ENCODE measurements at places on chromosomes 16 and 17.

GRCh38 chr16:77986011-77986740 is 36.2 kb upstream of the CLEC3A start:
- DNase-seq: no peak

- DNase-seq: no peak
These were observed 14.6 kb upstream of the ETV4 start for GRCh38 chr17:43560461-43561427.

- DNase-seq: no peak
These were observed 38.2 kb downstream of the PSME3IP1 start for GRCh38 chr16:57147381-57148221.

- no peak for DNase-seq
These were observed 26.1 kb upstream of the MLKL start for GRCh38 chr16:74726716-74727115.

GRCh38 chr16:11175106-11175786 is 80.8 kb downstream of the SOCS1 start:
- no peak for DNase-seq

- DNase-seq: no peak
These were observed 63.3 kb downstream of the KSR1 start for GRCh38 chr17:27519550-27519949.

- DNase-seq: no peak
These were observed 37.9 kb upstream of the NDRG4 start for GRCh38 chr16:58462089-58462488.

- DNase-seq: peak; percentile 9
These were observed 24.0 kb upstream of the VPS4A start for GRCh38 chr16:69286941-69287713.

GRCh38 chr17:78415821-78416711 is 37.6 kb downstream of the PGS1 start:
- no peak for DNase-seq

- no peak for DNase-seq
These were observed 12.8 kb upstream of the CNEP1R1 start for GRCh38 chr16:50012182-50012581.

- DNase-seq: no peak
These were observed 89.5 kb downstream of the MARF1 start for GRCh38 chr16:15553313-15554088.

DNA sequence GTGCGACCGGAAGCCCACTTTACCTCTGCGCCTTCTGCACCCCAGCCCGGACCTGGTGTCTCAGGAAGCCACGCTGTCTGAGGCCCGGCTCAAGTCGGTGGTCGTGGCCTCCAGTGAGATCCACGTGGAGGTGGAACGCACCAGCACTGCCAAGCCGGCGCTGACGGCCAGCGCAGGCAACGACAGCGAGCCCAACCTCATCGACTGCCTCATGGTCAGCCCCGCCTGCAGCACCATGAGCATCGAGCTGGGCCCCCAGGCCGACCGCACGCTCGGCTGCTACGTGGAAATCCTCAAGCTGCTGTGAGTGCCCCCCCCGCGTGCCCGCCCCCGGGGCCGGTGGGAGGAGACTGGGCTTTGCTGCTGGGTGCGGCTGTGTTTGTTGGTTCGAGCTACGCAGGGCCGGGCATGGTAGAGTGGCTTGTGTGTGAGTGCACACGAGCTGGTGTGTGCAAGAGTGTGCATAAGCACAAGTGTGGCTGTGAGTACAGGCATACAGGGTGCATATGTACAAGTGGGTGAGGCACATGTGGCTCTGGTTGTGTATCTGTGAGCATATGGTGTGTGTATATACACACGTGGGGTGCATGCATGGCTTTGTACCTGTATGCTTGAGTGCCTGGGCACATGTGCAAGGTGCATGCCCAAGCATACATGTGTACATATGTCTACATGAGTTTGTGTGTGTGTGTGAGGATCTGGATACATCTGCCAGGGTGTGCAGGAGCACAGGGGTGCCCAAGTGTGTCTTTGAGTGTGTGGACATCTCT is 100.6 kb upstream of the PLCG2 start:
- DNase-seq: no peak

- no peak for DNase-seq
These were observed 178.9 kb downstream of the TMEM132E start for GRCh38 chr17:34758316-34758715.

- no peak for DNase-seq
These were observed 7.2 kb downstream of the EFCAB5 start for GRCh38 chr17:29948448-29949215.

DNA sequence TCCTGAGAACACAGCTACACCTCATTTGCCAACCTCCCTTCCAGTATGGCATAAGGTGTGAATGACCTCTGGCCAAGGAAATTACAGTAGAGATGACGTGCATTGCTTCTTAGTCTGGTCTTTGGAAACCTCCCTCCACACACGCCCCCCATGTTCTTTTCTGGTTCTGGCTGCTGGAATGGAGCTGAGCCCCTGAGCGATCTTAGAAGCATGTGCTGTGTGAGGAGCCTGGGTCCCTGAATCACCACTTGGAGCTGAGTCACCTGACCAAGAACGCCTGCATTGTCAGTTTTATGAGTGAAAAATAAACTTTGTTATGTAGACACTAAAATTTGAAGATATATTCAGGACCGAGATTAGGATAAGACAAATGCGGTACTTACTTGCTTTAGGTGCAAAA is 51.4 kb downstream of the HS3ST3A1 start:
- no peak for DNase-seq

DNA sequence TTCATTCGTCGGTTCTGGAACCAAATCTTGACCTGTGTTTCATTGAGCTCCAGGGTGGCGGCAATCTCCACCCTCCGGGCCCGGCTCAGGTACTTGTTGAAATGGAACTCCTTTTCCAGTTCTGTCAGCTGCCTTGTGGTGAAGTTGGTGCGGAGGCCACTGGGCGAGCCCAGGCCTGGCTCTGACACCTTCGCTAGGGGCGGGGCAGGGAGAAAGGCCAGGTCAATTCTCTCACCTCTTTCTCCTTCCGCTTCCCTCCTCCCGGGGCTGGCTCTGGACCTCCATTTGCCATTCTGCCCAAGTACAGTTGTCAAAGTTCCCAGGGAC is 1.2 kb downstream of the HOXB1 start:
- no peak for DNase-seq

GRCh38 chr16:60091071-60091470 is 1357.0 kb upstream of the GOT2 start:
- no peak for DNase-seq

DNA sequence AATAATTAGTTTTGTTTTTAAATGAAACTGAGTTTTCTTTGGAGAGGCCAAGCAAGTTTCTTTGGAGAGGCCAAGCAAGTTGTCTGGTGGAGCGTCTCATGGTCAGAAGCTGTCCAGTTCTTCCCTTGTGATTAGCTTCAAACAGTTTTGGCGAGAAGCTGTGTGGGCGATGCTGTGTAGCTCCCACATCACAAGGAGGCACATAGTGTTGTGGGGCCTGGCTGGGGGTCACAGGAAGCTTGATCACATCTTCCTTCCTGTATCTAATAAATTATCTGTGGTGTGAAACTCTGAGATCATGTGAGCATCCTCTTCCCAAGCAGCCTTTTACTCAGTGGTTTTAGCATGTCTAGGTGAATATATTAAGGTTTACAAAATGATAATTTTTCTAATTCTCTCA is 33.9 kb downstream of the SPECC1 start:
- DNase-seq: no peak

DNA sequence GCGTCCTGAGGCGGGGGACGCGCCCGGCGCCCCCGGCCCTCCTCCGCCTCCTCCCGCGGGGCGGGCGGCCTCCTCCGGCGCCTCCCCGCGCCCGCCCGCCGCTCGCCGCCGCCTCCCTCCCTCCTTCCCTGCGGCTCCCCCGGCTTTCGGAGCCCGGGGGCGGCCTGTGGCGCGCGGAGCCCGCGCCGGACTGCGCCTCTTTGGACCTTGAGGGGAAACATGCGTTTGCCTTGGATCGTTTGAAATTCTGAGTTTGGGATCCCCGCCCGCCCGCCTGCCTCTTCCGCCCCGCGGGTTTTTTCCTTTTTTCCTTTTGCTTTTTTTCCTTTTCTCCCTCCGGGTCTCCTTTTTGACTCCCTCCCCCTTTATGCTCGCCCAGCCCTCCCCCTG is 390 bp downstream of the ZNRF1 start:
- DNase-seq: no peak

DNA sequence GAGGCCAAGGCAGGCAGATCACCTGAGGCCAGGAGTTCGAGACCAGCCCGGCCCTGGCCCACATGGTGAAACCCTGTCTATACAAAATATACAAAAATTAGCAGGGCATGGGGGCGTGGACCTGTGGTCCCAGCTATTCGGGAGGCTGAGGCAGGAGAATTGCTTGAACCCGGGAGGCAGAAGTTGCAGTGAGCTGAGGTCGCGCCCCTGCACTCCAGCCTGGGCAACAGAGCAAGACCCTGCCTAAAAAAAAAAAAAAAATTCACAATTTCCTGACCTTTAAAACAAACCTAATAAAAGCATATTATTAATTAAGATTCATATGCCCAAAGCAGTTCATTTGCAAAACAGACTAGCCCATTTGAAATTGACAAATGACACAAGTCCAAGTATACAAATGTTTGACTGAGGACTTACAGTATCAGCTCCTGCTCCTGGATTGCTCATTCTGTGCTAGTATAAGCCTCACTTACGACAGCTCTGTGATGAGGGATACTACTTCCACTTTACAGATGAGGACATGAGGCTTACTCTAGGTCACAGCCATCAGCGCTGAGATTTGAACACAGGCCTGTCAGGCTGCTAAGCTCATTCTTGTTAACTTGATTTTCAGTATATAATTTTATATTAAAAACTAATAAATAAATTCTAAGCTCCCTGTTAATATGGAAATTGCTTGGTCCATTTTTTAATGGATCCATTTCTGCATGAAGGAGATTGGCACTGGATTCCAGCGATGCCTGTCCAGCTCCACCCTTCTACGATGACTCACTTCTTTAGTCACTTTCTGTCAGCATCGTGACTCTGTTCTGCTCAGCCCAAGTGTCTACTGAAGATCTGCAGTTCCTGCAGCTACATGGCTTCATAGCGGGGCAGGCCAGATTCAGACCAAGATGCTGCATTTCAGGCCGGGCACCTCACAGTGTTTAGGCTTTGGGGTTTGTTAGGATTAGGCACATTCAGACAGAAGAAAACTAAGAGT is 88.2 kb downstream of the WDR59 start:
- DNase-seq: no peak

DNA sequence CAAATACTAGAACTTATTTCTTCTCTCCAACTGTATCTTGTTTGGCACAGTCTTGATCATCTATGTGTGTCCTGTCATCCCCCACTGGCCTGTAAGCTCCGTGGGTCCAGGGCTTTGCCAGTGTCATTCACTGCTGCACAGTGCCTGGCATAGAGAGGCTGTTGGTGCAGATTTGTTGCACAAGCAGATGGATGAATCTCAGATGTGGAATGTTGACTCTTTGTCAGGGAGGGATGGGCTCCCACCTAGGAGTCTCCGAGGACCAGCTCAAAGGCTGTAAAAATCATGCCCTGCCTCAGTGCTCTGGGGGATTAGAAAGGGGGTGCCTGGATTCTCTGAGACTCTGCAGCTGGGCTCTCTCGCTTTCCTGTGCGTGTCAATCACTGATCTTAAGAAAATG is 60.6 kb downstream of the RAB11FIP4 start:
- no peak for DNase-seq

GRCh38 chr16:54947616-54948015 is 17.0 kb downstream of the IRX5 start:
- DNase-seq: no peak

- no peak for DNase-seq
These were observed 23.4 kb downstream of the MAPK8IP3 start for GRCh38 chr16:1729445-1729844.

GRCh38 chr17:73548620-73549311 is 95.5 kb downstream of the SDK2 start:
- DNase-seq: no peak

GRCh38 chr16:10080051-10080772 is 102.0 kb downstream of the GRIN2A start:
- DNase-seq: no peak

GRCh38 chr17:66537502-66537901 is 235.1 kb downstream of the PRKCA start:
- DNase-seq: no peak

DNA sequence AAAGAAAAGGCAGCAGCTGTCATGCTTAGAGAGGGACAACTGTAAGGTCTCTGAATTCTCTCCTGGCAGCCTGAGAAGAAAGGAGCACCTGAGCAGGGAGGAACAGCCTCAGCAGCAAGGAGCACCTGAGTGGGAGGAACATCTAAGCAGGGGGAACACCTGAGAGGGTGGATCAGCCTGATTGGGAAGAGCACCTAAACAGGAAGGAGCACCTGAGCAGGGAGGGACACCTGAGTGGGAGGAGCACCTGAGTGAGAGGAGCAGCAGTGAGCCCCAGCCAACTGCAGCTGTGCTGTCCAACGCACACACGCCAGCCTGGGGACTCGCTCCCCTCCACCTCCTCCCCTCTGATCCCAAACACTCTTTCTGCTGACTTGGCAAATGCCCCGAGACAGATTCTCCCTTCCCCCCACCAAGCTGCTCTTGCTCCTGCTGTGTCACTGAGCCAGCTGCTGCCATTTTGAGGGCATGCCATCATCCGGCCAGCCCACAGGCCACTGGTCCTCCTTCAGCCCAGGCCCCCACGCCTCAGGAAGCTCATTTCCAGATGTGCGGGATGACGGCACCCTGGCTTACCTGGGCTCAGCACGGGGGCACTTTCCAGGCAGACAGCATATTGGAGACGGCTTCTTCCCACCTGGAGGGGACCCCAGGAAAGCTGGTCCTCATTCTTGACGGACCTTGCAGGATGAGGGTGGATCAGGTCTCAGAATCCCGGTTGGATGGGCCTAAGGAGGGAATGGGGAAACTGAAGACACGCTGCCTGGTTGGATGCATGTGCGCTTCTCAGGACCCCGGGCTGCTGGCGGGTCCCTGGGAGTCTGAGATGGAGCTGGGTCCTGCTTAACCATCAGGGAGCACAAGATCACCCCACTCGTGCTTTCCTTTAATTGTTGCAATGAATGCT is 57.7 kb upstream of the RBFOX3 start:
- DNase-seq: no peak

- DNase-seq: no peak
These were observed at the start of gene IGF2BP1 for GRCh38 chr17:48997103-48997826. IGF2BP1 (plus strand) TSS chr17:48997385; CDS start chr17:48997746, 361 bp downstream.

- DNase-seq: no peak
These were observed 14.2 kb upstream of the CACNG4 start for GRCh38 chr17:66950325-66950724.

DNA sequence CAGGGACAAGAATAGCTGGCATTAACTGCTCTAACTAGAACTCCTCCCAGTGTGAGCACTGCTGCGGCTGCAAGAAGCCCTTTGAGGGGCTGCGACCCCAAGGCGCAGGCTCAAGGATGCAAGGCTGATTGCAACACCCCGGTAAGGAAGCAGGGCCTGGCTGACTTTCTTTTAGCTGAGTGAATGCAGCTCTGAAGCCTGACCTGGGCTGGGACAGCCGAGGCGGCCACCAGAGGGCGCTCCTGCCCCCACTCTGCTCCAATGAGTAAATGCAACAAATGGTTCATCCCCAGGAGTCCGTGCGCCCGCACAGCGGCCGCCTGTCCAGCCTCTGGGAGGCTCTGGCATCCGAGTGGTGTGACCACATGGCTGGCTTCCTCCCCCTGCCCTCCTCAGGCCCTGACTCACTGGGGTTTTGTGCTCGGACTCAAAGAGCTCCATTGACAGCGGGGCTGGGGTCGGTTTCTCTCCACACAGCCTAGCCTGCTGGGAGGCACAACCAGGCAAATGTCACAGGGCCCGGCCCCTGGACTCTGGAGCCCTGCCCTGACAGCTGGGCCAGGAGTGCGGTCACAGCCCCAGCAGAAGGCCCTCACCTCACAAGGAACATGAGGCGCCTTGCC is at the start of gene SMIM5:
Gene SMIM5 (plus strand): TSS at position 572 of the 623 bp plus-strand sequence. CDS start 6,768 bp downstream, outside the sequence.
- peak; percentile 72 for DNase-seq

GRCh38 chr16:48124266-48124665 is 31.5 kb downstream of the ABCC12 start:
- DNase-seq: no peak

All from stimulated activated CD8-positive, alpha-beta memory T cell treated with anti-CD3 and anti-CD28 coated beads, Interleukin-15, amount 100 ng/mL, for 1 hour (primary cell).